ENCODE measurements at places on chromosomes 7 and 10.
A peak's percentile ranks its signal among the peaks of the same experiment; 100 is the strongest.

GRCh38 chr7:10708447-10708846, 265.2 kb upstream of the PHF14 start:
- no peak for DNase-seq

GRCh38 chr7:34756025-34756437, 98.0 kb downstream of the NPSR1 start:
- DNase-seq, result no peak

- DNase-seq, result no peak
These were observed 69.0 kb upstream of the LRRC17 start for GRCh38 chr7:102843850-102844249.

- no peak for DNase-seq
These were observed 30.2 kb upstream of the ZMYND11 start for GRCh38 chr10:104862-105565.

DNA sequence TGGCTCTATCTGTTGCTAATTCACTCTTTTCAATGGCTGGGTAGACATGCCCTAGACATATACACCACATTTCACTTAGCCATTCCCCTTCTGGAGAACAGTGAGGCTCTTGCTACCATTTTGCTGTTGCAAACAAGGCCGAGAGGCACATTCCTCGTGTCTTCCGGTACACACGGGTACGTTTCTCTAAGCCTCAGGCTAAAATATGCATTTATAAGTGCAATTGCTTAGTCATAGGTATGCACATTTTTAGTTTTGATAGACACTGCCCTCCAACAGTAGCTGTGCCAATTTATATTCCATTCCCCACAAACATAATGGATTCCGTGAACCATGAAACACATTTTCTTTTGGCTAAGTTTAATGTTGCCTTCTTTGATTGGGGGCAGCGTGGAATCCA, 13.2 kb downstream of the CHAT start:
- DNase-seq, result no peak

- DNase-seq, result no peak
These were observed 381.2 kb upstream of the SORCS1 start for GRCh38 chr10:107545717-107546116.

DNA sequence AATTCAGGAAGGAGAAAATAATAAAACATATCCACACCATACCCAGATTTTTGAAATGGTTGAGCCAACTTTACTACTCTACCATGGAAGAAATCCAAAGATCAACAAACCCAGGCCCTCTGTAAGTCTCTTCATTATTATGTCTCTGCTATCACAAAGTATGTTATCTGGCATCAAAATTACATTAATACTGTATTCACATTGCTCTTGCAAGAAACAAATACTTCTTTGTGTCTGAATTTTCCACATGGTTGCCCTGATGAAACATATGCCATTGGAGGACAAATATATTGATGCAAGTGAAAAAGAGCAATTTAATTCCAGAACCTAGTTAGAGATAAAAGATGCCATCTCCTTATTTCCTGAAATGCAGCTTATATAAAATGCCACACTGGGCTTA, 204.0 kb downstream of the FZD1 start:
- no peak for DNase-seq

DNA sequence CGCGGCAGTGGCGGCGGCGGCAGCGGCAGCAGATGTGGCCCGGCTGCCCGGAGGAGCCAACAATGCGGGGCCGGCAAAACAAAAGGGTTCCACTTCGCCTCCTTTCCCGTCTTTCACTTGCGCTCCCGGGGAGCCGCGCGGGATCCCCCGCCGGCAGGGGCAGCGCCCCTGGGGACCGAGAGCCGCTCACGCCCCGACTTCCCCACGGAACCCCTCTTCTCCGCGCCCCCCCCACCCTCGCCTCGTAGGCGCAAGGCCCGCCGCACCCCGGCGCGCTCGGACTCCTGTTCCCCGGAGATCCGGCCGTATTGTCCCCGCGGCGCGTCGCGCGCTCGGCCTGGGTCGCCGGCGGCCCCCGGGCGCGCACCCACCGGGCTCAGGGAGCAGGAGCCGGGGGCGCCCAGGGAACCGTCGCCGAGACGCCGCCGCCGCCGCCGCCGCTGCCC, 854 bp downstream of the CTBP2 start:
- no peak for DNase-seq

- no peak for DNase-seq
These were observed 19.5 kb upstream of the FOXL3 start for GRCh38 chr7:270351-270983.

GRCh38 chr7:154863766-154864522, 139.0 kb downstream of the PAXIP1 start:
- DNase-seq, result no peak

DNA sequence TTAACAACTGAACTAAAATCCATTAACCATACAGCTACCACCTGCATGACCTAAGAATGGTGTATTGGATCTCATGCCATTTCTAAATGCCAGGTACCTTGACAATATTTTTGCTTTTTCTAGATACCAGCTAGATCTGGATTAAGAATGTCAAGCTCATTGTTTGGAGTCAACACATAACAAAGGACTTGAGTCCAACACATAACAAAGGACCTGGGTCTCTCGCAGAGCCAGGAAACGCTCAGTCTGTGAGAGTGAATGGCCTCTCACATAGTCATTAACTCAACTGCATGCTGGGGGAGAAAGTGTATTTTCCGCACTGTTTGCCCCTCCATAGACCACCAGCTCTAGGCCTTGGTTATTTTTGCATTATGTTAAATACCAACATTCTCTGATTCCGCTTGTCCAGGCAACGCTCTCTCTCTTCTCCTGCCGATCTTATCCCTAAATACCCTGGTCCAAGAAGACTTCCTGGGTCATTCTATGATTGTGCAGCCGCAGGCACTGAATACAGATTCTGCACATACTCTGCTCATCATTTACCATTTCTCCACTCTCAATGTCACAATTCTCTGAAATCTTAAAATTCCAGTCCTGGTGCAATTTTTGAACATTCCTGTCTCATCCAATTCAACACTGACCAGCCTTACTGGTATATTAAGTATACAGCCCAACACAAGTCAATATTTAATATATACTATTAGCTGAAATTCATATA, 31.2 kb downstream of the ITIH5 start:
- DNase-seq, result no peak

DNA sequence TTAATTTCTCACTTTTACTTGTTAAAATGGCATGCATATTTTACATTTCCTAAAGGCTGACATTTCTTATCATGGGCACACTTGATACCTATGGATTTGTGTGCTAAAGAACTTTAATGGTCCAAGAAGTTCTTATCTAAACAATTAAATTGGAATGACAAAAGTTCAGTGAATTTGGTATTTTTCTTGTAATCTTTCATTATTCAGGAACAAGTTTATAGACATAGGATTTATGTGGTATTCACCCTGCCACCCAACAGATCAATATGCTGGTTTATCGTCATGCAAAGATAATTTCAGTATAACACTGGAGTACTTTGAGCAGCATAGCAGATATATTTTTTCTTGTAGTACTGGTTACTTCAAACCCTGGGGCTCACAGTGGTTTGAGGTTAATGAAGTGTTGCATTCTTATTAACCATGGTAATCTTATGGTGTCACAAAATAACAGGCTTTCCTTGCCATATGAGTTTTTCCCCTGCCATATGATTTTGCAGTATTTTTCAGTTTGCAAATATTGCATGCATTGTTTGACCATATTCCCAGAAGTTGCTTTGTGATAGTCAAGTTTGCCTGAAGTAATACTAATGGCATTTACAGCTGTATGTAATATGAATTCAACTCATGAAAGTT, 148.8 kb downstream of the PPP1R9A start:
- DNase-seq, result no peak

DNA sequence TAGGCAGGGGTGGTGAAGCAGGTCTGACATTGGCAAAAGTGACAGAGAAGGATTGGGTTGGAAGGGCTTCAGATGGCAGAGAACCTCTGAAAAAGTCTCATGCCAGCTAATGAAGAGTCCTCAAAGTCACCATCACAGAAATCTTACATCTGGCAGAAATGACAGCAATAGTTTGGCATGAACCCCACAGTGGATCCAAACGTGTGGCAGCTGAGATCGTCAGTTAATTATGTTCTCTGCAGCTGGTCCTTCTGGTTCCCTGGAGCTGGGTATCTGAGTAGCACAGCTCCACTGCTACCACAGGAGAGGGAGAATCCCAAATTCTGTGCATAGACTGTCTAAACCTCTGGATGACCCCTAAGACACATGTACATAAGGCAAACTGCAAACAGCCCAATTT, 73.4 kb downstream of the ALOX5 start:
- no peak for DNase-seq

GRCh38 chr10:79286318-79286951, 60.8 kb upstream of the PPIF start:
- peak; percentile 91 for DNase-seq

GRCh38 chr7:152602962-152603361, 73.0 kb downstream of the XRCC2 start:
- DNase-seq, result no peak

- no peak for DNase-seq
These were observed 34.5 kb upstream of the GSAP start for GRCh38 chr7:77450613-77451012.

DNA sequence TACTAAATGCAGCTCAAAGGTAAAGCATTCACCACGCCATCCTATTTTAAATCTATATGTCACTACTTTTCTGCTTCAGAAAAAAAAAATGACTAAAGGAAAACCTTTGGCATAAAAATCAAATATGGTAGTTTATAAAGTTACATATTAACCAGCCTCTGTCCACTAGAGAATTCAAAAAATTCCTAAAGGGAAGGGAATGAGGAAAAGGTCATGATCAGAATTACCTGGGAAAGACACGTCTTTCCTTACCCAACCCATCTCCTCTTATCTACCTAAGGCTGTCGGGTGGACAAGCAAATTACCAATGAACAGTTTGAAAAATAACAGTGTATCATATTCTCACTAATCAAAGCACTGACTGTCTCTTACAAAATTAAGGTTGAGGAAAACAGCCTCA, 100.7 kb upstream of the TMEM106B start:
- no peak for DNase-seq

DNA sequence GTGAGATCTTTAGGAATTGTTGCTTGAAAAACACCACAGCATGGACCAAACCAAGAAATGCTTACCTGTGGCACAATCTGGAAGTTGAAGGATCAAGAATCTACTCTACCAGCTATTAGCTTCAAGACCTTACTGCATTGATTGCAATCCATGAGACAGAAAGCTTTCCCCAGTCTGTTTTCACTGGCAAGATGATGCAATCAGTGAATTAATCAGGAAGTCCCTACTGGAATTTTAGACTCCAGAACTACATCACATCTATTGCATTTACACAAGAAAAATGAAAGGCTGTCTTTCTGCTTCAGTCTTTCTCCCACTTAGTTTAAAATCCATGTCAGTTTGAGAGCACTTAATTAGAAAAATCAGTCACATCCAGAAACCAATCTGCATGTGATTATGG, 191.7 kb downstream of the TFEC start:
- no peak for DNase-seq

- DNase-seq, result no peak
These were observed 169.8 kb downstream of the WNT2 start for GRCh38 chr7:117153016-117153545.

DNA sequence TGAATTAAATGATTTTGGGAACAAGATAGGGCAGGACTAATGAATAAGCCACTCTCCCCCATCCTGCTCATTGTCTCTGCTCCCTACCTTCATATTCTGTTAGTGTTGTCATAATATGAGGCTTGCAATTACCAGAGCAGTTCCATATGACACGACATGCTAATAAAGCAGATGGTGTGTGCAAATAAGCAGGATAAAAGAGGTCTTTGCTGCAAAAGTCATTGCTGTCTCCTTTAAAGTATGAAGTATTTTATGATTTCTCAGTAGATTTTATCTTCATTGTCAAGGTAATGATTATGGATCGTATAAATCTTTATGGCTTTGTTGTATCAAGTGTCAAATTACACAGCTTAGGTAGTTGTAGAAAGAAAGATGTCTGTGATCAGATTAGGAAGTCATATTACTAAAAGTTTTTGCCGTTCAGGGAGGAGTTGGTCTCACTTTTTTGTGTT, 114.8 kb downstream of the SDK1 start:
- no peak for DNase-seq

DNA sequence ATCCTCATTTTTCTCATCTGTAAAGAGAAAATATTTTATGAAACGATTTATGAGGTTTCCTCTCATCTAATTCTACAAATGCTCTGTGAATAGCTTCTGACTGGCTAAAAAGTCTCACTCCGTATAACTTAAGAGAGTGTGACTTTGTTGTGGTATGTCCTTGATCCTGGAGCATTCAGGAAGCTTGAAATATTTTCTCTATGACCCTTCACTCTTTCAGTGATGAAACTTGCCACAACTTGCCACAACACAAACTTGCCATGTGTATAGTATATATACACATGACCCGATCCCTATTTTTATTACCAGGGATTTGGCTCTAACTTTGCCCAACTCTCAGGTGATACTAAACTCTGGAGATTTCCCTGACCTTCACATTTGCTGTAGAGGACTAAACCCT, 74.1 kb downstream of the TES start:
- DNase-seq, result no peak

DNA sequence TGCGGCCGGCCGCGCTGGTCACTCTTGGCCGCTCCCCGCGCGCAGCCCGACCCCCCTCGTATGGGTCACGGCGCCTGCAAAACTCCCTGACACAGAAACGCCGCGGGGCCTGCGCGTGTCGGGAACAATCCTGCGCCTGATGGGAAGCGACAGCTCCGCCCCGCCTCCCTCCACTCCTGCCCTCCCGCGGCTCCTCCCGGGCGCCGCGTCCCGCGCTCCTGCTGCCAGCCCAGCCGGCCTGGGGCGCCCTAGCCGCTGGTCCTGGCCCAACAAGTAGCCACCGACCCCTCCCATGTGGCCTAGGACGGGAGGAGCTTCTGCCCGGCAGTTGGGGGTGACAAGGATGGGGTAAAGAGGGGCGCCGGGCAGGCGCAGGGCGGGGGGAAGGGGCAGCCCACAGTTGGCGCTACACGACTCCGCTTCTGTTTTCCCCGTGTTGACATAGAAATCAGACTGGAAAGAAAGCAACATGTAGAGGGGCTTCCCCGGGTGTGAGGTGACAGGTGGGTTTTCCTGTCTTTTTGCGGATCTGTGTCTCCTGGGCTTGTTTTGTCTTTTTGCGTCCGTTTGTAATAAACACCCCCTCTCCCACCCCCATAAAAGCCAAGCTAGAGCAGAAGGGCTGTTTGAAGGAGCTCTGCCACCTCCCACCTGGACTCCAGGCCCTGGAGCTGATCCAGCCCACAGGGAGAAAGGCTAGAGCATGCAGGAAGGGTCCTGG, 35.1 kb upstream of the PAX2 start:
- no peak for DNase-seq

All from naive thymus-derived CD8-positive, alpha-beta T cell (primary cell).